ENCODE measurements at places on chromosomes 11 and 22.

- no peak for DNase-seq
Measured at GRCh38 chr11:70156291-70157037, 46.6 kb upstream of the FADD start.

GRCh38 chr11:19938866-19939265, 221.4 kb downstream of the DBX1 start:
- DNase-seq, result no peak

DNA sequence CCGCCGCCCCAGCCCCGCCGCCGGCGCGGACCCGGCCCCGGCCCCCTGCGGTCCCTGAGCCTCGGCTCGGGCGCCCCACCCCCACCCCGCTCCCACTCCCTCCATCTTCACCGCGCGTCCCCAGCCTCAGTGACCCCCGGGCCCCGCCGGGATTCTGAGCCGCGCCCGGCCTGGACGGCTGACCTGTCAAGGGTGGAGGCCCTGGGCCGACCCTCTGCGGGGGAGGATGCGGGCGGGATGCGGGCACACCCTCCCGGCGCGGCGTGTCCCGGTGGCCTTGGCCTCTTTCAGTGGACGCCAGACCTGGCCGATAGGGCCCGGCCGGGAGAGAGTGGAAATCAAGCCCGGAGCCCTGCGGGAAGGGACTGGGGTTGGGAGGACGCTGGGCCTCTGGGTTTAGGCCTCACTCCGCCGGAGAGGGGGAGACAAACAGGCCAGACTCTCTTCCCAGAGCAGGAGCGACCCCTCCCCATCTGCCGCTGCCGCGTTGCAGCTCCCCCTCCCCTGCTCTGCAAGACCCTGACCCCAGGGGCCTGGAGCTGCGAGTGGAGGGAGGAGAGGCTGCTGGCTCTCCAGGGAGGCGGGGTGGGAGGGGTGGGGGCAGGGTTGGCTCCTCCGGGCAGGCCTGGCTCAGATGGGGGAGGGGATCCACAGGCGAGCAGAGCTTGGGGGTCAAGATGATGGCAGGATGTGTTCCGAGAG, 525 bp downstream of the MAPK8IP2 start:
- DNase-seq, result no peak

GRCh38 chr11:118042796-118043195, 34.1 kb upstream of the TMPRSS4 start:
- no peak for DNase-seq

DNA sequence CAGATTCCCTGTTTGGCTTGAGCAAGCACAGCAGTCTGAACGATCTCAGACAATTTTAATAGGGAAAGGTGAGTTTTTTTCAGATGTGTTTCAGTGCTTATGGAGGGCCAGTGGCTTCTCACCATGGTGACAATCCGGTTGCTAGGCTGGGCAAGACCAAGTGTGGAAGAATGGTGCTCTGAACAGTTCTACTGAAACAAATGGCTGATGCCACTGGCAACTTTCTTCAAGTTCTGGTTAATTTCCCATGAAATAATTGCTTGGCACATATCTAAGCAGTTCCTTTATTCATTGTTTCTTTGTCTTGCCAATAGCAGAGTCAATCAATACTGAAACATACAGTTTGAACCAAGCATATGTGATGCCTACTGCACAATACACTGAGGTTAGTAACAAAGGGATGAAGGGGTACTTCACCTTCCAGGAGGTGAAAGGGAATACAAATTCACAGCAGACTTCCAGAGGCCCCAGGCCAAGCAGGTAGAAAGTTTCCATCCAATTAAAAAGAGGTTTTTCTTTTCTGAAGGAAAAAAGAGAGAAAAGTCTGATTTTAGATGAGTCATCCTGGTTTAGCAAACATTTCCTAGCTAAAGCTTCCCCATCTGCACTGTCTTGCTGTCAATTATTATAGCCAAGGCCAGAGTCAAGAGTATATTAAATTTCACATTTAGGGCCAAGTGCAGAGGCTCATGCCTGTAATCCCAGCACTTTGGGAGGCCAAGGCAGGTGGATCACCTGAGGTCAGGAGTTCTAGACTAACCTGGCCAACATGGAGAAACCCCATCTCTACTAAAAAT, 21.2 kb upstream of the NDUFC2 start:
- no peak for DNase-seq

DNA sequence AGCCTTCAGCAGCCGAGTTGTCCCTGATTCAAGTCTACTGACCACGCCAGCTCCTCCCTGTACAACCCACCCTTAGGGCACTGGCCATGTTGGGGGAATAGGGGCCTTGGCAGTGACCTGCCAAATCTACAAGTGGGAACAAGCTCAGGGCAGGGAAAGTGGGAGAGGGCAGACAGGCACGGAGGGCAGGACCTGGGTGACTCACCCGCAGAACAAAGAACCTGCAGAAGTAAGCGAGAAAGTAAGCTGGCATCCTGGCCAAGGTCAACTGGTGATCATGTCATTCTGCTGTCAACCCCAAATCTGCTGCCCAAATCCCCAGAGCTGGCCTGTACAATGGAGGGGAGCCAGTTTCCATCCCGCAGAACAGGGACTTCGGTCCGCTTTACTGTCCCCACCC, 7.9 kb upstream of the SCGB1A1 start:
- no peak for DNase-seq

- DNase-seq, result peak; percentile 73
Measured at GRCh38 chr11:66363805-66364535, 7.6 kb downstream of the SLC29A2 start.

GRCh38 chr22:28426346-28427132, 253.1 kb downstream of the TTC28 start:
- DNase-seq, result no peak

GRCh38 chr11:102891736-102892135, 17.0 kb upstream of the MMP12 start:
- no peak for DNase-seq

DNA sequence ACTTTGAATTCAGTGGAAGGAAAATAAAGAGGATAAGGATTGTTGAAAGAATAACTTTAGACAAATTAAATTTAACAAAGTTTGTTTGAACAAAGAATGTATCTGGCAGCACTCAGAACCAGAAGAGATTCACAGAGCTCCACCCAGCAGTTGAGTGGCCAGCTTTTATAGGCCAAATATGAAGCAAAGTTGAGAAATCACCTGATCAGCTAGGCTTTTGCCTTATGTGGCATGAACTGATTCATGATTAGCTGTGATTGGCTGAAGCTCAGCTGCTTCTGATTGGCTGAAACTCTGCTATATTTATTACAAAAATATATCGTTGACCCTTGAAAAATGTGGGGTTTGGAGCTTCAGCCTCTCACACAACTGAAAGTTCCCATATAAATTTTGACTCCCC, 62.6 kb downstream of the PIWIL4 start:
- no peak for DNase-seq

- no peak for DNase-seq
Measured at GRCh38 chr11:93236741-93237675, 39.2 kb upstream of the SLC36A4 start.

- no peak for DNase-seq
Measured at GRCh38 chr11:6717426-6717825, 34.3 kb upstream of the MRPL17 start.

DNA sequence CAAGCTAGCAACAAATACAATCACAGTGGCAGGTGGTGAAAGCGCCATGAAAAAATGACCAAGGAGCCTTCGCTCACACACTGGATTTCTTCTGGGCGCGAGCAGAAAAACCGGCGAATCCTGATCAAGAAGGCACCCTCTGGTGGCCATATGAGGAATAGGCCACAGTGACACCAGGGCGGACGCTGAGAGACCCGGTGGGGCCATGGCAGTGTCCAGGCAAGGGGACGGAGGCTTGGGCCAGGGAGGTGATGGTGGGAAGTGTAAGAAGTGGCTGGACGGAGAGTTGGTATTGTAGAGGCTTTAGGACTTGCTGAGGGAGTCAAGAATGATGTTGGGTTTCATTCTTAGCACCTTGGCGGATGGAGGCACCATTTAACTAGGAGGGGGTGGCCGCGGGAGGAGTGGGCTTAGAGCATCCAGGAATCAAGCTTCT, 16.9 kb upstream of the RAC2 start:
- DNase-seq, result no peak

- no peak for DNase-seq
Measured at GRCh38 chr11:8085011-8085645, 4.1 kb downstream of the TUB start.

- no peak for DNase-seq
Measured at GRCh38 chr11:11806586-11806985, 35.2 kb upstream of the USP47 start.

DNA sequence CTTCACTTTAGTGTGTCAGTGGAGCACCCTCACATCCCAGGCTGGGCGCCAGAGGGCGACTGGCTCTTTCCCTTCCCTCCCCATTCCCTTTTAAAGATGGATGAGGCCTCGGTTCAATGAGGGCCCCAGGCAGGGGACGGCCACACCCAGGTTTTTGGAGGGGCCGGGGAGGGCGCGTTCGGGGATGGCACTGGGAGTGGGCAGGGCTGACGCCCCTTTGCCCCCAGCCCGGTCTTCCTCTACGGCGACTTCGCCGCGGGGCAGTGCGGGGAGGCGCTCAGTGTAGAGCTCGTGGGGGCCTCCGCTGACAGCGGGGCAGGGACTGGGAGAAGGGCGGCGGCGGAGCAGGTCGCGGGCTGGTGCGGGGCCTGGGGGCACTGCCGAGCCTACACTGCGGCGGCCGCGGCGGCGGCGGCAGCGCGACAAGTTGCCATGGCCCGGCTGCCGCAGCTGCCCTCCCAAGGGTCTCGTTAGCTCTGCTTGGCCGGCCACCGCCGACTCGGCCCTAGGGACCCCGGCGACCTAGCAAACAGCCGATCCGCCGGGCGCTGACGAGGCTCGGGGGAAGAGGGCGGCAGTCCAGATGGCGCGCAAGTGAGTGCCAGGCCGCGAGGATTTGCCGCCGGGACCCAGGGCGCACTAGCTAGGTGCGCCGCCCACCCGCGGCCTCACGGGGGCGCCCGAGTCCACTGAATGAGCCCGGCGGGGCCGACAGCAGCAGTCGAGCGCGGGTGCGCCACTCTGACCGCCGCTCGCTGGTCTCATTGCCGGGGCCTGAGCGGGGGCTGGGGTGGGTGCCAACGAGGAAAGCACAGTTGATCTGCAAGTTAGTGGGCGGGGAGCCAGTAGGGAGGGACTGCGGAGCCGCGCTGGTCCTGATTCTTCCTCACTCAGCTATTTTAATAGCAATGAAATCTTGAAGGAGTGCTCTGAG, 92.7 kb downstream of the RRM1 start:
- DNase-seq, result peak; percentile 77

DNA sequence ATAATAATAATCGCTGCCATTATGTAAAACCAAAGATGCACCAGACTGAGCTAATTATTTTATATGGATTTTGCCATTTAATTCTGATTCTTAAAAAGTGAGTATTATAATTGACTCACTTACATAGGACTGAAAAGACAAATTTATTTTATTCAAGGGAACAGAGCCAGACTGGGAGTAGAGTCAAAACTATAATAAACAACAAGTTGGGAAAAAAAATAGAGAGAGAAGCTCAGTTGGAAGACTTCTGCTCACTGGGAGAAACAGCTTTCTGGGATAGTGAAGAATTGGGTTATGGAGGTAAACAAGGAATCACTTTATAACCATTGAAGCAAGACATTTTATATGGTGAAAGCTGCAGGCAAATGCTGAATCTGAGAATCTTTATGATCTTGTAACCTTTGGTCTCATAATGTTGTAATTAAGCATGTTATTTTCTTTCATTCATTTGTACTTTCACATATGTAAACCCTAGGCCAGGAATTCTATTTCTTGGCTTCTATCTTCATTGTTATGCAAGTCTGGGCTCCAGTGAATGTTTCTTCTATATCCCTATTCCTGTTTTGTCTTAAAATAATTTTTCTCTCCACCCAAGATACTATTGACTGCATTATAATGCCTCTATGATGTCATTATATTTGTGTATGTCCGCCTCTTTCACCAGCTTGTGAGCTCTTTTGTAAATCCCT, 725.3 kb upstream of the CCDC179 start:
- no peak for DNase-seq

DNA sequence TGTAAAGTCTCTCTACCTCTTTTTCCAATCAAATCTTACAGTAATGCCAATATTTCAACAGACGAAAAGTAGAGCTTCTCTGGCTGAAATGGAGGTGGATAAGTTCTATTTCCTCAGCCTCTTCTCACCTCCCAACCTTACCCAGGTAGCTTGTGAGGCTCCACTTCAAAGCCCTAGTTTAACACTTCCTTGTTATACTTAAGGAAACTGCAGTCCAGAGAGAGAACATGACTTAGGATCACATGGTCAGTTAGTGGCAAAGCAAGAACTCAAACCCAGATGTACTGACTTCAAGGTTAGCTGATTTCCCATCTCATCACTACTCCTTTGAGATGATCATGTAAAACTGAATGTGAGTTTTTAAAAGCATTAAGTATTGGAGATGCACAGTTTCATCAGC, 32.5 kb downstream of the PAK1 start:
- DNase-seq, result no peak

DNA sequence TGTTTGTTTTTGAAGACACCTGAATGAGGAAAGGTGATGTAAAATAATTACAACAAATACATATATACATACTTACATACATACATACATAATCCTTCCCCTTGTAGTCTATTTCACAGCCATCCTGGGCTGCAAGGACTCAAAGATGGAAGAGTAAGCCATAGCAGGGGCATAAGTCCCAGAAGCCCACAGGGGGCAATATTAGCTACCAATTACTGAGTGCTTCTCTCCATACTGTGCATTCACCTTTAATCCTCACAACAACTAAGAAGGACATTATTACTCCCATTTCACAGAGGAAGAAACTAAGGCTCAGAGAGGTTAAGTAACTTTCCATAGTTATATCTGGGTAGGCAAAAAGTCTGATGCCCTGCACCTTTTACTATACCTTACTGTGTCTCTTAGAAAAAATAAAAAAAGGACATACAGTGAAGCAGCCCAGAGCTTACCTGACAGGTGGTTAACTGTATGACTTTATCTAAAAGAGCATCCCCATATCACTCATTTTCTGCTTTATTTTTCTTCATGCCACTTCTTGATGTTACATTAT, 2.7 kb downstream of the SERGEF start:
- no peak for DNase-seq

GRCh38 chr11:92550411-92550810, 325.8 kb downstream of the FAT3 start:
- DNase-seq, result no peak

GRCh38 chr11:119432484-119433357, 9.7 kb upstream of the THY1 start:
- DNase-seq, result no peak

- DNase-seq, result no peak
Measured at GRCh38 chr11:62592146-62592815, 958 bp upstream of the TUT1 start.

- no peak for DNase-seq
Measured at GRCh38 chr11:43267856-43268580, 43.8 kb upstream of the API5 start.

DNA sequence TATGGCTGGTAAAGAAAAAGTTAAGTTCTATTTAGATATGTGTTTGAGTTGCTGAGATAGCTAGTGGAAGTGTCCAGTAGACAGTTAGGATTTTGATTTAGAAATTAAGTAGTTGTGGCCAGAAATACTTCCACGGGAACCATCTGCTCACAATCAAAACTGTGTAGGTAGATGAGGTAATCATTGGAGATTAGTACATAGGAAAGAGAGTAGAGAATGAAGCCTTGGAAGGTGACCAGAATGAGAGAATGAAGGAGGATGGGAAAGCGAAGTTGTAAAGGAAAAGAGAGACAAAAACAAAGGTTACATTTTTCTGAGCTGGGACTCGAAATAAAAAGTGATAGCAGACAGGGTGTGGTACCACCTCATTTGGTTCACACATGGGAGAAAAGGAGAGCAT, 296.9 kb upstream of the SORL1-AS1 start:
- no peak for DNase-seq

Measured in stimulated activated CD8-positive, alpha-beta memory T cell treated with anti-CD3 and anti-CD28 coated beads, Interleukin-2, amount 100 ng/mL, for 48 hours (primary cell).